ENCODE measurements at places on chromosomes 2 and 18.

DNA sequence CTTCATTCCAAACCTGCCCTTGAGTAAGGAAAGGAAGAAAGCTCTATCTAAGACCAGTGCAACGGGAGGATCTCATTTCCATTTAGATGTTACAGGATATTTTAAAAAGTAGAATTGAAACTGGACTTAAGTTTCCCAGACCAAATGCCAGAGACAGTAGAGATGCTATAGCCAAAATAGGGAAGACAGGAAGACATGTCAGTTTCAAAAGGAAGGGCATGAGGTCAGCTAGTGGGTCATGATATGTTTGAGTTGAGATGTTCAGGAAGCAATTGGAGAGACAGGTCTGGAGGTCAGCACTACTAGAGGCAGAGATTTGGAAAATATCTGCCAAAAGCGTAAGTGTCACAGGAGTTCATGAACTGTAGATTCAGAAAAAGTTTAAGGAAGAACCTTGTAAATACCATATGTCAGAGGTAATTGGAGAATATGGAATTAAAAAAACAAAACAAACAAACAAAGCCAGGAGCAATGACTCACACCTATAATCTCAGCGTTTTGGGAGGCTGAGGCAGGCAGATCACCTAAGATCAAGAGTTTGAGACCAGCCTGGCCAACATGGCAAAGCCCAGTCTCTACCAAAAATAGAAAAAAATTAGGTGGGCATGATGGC is 50.8 kb downstream of the EPHA4 start:
- DNase-seq, result no peak

DNA sequence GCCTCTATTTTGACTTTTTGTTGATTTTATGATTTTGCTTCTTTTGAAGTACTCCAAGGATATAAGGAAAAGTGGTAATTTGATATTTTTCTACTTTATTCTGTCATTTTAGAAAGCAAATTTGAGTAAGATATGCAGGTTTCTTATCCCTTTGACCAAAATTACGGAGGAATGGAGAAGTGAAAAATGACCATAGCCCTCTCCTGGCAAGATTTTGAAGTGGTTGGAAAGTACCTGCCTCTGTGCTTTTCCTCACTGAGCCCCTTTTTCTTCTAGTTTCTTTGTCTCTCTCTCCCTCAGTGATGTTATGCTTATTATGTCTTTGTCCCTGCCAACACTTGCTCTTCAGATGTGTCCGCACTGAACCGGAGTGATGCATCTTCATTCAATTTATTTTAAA is 898.1 kb downstream of the EPHA4 start:
- no peak for DNase-seq

DNA sequence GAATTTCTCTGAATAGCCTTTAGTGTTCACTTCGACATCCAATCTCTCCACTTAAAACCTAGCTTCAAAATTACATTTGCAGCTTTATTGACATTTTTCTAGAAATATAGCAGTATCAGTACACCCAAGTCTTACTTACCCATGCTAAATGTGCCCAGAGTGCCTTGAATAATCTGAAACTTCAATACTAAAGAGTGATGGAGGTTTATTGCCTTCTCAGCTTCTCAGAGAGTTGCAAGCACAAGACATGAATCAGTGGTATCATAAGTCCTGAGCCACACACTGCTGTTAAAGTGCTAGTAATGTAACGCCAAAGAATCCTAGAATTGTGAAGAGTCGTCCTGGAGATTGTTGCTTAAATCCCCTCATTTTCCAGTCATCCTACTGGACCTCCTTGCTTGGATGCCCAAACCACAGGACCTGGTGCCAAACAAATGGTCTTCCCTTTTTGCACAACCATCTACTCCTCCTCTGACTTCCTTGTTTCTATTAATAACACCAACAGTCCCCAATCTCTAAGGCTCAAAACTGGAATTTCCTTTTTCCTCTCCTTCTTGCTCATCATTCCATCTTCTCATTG is 83.2 kb upstream of the SPATS2L start:
- no peak for DNase-seq

- DNase-seq, result no peak
Observed at GRCh38 chr2:238157506-238158017, 1.2 kb upstream of the ERFE start.

DNA sequence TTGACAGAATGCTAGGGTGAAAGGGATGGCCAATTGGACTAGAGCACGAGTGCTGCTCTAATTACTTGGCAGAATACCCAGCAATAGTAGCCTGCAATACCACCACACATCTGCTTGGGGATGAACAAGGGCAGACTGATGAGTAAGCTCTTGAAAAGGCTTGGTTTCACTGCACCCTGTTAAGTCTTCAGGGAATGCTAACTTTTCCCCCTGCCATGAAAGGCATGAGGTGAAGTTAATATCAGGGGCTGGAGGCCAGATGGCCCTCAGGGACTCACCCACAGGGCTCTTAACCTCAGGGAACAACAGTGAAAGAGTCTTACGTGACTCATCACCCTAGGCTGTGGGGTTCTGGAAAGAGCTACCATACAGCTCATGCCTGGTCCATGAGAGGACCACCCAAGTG is 51.7 kb upstream of the MYL1 start:
- no peak for DNase-seq

GRCh38 chr2:100142393-100142792 is at the start of gene AFF3:
Gene AFF3 (minus strand): TSS chr2:100142590. CDS start chr2:100104454, 38,136 bp downstream.
- DNase-seq, result no peak

GRCh38 chr18:26438980-26439379 is 109.4 kb downstream of the KCTD1 start:
- DNase-seq, result no peak

DNA sequence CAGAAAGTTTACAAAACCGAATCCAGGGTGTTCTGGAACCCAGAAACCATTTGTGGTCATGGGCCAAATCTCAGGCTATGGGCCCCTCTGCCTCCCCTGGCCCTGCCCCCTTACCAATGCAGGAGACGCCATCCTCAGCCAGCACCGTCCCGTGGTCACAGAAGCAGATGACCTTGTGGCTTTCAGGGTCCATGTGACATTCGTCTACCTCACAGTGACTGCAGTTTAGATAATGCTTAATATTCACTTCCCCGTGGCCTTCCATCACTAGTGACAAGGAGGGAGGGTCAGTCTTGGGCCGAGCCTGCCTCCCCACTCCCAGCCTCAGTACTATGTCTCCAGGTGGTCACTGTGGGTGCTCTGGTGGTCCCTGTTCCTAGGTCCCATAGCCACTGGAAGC is 111.6 kb downstream of the CLIP4 start:
- no peak for DNase-seq

GRCh38 chr2:63569740-63570139 is 18.5 kb downstream of the WDPCP start:
- no peak for DNase-seq
